Fibroblast of upper back skin (primary cell): ENCODE measurements at places on chromosomes 2 and 18.

DNA sequence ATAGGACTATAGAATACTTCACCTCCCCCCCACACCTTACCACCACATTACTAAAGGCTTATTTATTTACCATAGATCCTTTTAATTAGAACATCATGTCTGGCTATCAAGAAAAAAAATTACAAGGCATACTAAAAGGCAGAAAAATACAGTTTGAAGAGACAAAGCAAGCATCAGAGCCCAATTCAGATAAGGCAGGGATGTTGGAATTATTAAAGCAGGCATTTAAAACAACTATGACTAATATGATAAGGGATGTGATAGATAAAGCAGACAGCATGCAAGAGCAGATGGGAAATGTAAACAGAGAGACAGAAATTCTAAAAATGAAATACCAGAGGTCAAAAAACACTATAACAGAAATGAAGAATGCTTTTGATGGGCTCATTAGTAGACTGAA lies 55.4 kb upstream of the SMIM21 start:
- no peak for DNase-seq

DNA sequence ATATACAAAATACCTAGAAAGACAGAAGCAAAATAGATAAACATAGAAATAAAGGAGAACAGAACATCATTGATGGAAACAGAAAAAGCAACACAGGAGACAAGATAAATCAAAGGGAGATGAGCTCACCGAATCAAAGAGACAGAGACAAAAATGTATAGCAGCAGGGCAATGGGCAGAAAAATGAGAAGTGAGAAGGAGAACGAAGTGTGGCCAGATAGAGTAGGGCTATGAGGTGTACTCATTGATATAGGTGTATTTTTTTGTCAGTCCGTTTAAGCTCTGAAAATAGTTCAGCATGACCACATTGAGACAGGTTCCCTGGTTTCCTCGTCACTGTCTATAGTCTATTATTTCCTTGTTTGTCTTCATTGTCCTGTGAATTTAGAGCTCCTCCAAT lies 55.1 kb downstream of the SP100 start:
- no peak for DNase-seq

DNA sequence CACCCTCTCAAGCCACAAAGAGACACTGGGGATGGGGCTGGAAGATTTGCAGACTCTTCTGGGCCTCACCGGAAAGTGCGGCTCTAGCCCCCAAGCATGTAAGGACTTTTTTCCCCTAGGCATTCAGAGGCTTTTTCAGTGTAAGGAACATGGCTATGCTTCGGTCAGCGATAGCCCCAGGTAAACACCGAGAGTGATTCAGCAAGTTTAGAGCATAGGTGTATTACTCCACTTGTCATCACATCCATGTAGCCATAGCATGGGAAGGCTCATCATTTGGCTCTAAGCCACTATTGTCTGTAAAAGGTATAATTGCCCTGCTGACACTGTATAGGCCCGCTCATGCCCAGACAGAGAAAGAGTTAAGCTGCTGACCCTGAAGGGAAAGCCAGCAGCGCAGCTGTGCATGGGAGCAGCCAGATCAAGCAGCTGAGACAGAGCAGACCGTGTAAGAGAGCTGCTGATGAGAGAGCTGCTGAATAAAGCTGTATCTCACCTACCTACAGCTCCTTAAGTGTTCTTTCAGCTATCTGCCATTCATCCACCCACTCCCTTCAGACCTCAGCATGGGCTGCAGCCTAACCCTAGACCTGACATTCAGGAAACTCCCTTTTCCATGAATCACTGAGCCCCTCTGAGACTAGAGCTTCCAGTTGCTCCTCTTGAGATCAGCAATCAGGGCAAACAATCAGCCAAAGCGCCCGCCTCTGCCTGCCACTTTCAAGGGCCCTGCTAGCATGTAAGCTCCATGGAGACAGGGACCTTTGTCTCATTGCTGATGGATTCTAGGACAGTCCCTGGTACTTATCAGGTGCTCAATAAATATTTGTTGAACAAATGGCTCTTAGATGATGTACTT lies 25.5 kb downstream of the LGALSL start:
- no peak for DNase-seq

DNA sequence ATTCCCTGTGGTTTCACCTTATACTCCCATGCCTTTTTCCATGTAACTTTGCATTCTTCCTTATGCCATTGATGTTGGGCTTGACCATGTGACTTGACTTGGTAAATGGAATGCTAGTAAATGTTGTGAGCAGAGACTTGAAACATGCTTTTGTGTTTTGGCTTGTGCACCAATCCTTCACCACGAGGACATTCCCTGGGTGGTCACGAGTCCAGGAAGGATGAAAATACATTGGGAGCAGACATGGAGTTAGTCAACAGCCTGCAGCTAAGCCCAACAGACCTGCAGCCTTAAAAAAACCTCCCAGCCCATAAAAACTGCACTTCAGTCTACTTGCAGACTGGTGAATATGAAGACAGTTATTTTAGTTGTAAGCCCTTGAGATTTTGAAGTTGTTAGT lies 116.5 kb upstream of the SPATS2L start:
- peak; percentile 58 for DNase-seq

GRCh38 chr2:17962876-17963275 lies 84.4 kb downstream of the KCNS3 start:
- peak; percentile 32 for DNase-seq

- no peak for DNase-seq
Observed at GRCh38 chr2:179884193-179884592, 22.8 kb upstream of the ZNF385B start.

- DNase-seq: no peak
Observed at GRCh38 chr18:11981543-11982366, 448 bp downstream of the IMPA2 start.

DNA sequence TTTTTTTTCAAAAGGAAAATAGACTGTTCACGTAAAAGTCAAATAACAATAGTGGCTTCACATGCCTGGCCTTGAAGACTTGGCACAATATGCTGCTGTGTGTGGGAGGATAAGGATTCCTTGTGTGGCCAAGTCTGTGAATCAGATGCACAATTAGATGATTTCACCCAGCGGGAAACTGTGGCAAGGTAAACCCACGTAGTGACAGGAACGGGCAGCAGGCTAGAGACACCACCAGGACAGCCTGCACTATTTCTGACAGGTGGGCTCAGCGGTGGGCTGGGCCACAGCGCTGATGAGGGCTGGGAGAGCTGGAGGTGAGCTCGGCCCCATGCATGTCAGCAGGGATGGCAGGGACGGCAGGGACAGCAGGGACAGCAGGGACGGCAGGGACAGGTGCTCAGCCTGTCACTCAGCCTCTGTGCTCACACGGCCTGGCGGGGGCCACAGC lies 21.6 kb downstream of the SNORC start:
- peak; percentile 24 for DNase-seq

- DNase-seq: peak; percentile 13
Observed at GRCh38 chr2:8217468-8218030, 464.3 kb upstream of the ID2 start.

DNA sequence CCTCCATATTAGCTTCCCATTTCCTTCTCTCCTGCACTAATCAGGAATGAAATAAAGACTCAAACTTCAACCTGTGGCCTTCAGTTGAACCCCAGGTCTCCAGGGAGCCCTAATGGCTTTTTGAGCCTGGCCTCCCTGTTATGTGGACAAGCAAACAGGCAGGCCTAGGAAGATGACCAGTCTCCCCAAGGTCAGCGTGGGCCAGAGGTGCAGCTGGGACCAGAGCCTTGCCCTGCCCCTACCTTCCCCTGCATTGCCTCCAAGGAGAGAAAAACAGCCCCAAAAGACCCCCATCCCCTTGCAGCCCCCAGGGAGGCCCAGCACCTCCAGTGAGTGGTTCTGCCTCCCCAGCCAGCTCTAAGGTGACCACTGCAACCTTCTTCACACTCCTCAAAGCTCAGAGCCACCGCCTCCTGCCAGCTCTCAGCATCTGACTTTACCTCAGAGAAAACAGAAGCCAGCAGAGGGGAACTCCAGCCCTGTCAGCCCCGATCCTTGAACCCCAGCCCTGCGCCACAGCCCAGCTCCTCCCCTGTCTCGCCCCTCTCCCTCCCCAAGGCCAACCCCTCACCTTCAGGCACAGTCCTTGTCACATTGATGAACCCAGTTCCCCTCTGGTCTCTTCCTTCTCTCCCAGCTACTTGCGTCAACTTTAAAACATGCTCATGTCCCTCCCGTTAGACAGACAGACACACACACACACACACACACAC lies 59.5 kb upstream of the ID2 start:
- DNase-seq: no peak

- no peak for DNase-seq
Observed at GRCh38 chr18:8011906-8012305, 444.8 kb downstream of the PTPRM start.

- DNase-seq: peak; percentile 50
Observed at GRCh38 chr2:101473591-101473910, 1.4 kb downstream of the RFX8 start.

DNA sequence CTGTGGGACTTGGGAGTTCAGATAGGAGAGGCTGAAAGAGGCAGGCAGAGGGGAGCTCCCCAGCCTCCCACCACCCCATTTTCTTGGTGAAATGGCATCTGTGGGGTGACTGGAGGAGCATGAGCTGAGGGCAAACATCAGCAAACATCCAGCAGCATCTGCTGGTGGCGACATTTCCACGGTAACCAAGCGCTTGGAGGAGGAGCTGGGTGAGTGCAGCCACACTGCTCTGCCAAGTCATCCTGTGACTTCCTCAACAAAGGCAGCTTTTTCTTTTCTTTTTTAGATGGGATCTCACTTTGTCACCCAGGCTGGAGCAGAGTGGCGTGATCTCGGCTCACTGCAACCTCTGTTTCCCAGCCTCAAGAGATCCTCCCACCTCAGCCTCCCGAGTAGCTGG lies 5.6 kb downstream of the TXNL4A start:
- DNase-seq: no peak

- DNase-seq: no peak
Observed at GRCh38 chr18:75211626-75211952, 992 bp downstream of the TSHZ1 start.

- DNase-seq: no peak
Observed at GRCh38 chr2:232525791-232526371, at the start of gene CHRND. CHRND (plus strand) TSS chr2:232526160; CDS start chr2:232526216, 56 bp downstream.

DNA sequence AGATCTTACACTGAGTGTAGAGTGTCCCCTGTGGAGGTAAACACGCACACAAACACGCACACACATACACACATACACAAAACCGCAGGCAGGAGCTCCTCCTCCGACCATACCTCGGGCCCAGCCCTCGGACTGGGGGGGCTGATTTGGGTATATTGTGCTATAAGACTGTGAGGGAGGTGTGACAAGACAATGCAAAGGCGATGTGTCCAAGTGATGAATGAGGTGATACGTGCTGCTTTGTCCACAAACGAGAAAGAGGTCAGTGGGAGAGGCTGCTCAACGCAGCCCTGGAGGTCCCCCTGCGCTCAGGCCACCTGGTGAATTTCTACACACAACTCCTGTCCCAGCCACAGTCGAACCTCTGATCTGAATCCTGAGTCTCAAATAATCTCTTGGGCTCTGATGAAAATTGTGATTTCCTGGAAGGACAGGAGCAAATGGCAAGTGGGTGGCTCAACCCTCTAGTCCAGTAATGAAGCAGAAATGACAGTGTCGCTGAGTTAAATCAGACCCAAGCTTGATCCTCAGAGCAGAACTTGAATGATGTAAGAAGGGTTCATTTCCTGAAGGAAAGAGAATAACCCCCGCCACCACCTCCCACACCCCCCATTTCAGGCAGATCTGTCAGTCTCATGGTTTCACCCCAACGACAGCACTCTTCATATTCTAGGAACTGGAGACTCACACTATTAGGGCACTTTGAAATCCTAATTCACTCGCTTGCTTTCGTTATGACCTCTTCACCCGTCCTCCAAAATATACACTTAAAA lies 48.9 kb upstream of the ASXL2 start:
- DNase-seq: no peak

DNA sequence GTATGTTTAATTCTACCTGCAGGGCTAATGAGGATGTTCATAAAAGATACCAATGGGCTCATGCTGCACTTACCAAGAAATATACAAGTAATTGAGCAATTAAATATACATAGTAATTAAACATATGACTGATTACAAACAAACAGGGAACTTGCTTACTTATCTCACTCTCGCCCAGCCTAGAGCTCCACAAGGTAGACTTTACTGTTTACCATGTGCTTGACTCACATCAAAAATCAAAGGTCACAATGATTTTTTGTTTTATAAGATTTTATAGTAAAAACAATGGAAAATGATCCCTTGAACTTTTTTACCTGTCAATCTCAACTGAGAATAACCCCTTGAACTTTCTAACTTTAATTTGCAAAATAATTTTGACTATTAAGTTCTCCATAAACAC lies 1395.1 kb downstream of the SUCLG1 start:
- no peak for DNase-seq

DNA sequence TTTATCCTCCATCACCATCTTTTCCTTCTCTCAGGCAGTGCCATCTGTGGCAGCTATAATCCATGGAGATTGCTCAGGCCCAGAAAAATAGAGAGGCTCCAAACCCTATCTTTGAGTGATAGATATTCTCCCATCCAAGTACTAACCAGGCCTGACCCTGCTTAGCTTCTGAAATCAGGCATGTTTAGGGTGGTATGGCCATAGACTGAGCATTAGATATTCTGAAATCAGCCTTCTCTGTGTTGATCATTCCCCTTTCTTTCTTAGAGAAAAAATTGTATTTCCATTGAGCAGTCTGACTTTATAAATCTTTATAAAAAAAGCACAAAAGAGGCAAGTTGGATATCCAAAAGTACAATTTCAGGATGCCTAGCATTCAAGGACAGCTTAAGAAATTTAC lies 131.5 kb upstream of the ACVR2A start:
- no peak for DNase-seq

DNA sequence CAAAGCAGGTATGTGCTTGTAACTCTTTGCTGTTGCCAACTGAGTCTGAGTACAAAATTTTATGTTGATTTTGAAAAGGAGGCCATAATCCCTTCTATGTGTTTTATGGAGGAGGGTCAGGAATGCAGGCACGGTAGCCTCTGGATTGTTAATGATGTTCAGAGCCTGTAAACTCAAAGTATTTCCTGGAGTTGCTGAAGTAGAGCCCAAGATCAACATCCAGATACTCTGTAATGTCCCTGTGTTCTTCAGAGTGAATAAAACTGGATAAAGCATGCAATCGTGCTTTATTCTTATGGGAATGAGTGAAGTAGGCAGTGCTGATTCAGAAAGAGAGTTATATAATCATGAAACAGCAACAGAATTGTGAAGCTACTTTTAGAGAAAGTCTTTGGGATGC lies 61.8 kb upstream of the CHRNA1 start:
- peak; percentile 52 for DNase-seq

DNA sequence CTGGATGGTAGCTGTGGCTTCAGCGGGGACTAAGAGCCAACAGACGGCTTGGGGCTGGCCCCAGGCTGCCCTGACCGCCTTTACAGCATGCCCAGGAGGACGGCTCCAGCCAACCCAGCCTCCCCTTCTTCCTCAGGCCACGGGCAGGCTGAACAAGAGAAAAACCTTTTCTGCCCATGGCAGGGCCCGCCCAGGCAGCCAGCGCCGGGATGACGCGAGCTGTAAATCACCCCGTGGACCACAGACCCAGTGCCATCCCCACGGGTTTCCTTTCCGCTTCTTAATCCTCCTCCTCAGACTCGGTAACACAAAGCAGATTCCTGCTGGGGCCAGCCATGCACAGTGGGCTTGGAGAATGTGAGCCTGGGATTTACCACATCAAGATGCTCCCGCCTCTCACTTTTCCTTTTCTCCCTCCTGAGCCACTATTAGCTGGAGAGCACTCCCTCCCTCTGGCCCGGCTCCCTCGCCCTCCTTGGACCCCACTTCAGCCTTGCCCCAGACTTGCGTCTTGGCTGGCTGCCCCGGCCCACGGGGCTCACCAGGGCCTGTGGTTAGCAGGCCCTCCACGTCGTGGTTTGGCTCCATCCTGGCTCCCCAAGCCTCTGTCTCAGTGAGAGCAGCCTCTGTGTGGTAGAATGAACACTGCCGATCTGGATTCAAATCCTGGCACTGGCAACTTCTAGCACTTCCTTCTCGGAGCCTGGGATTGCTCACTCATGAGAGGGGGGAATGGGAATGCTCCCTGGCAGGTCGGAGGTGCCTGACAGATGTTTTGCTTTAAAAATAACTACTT lies 31.4 kb downstream of the ATOH8 start:
- DNase-seq: peak; percentile 99
